CD4-positive, alpha-beta T cell treated with Interferon alpha-2 for 1 hour (primary cell): ENCODE measurements at places on chromosomes 3 and 15.

GRCh38 chr15:72797834-72798233 is 14.3 kb upstream of the ADPGK start:
- DNase-seq: no peak

DNA sequence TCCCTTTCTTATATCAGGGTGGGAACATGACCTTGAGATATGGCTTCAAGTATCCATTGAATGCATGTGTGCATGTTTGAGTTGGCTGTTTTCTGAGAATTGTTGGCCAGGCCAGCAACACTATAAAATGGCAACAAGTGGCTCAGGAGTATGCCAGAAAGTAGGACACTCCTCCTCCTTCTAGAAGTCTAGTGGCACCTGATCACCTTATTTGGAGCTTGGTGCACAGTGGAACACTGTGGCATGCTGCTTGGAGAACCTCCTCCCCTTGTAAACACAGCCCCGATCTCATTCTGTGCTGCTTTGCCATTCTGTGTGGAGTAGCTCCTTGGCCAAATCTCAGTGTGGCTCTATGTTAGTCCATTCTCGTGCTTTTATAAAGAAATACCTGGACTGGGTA is 114.8 kb upstream of the NDN start:
- no peak for DNase-seq

GRCh38 chr3:194828116-194828515 is 142.4 kb downstream of the FAM43A start:
- DNase-seq: no peak

DNA sequence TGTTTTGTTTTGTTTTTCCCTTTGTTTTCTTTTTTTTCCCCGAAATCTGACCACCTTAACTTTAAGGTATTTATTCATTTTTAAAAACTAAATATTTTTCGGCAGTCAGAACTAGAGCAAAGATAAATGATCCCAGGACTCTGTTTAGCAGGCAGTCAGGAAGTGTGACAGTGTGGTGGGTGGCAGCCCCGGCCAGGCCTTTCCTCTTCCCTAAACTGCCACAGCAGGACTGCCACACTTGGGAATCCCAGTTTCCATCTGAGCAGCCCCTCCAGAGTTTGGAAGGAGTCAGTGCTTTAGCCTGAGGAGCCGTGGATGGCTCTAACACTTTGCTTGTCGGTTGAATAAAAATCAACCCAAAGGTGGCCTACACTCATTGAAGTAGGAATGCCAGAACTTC is 6.9 kb downstream of the CCRL2 start:
- DNase-seq: no peak

DNA sequence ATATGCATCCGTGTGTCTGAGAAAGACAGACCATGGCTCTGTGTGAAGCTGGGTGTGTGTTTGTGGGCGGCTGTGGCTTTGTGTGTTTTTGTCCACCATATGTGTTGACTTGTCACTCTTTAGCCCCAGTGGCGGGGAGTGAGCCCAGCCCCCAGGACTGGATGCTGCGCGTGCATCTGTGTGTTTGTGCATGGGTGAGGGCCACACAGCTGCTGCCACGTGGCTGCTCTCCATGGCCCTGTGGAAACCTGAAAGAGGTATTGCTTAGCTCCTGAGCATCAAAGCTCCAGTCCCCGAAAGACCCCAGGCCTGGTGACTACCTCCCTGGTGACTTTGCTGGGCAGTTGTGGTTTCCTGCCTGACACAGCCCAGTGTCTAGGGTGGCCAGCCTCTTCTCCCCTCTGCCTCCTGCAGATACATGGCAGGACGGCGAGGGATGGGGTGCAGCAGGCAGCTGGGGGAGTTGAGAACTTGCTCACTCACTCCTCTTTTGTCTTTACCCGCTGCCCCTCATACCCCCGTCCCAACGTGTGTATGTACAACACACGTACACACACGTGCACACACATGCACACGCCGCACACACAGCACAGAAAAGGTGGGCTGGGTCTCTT is 6.5 kb downstream of the EPHB3 start:
- DNase-seq: no peak

- no peak for DNase-seq
These were observed 183.4 kb downstream of the NFKBIZ start for GRCh38 chr3:102032491-102033383.

DNA sequence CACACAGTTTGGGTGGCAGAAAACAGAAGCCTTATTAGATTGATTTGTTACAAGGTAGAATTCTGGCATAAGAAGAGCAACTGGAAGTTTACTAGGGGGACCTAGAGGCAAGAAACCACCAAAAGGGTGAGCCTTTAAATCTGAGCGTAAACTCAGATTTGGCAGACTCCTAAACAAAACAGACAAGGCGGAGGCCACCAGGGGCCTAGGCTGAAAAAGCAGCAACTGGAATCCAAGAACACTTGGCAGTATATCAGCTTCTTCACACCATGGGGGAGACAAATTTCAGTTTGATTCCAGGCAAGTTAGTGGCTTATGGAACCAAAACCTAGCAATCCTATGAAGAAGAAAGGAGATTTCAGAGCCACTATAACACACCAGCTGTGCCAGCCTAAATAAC is 220.0 kb downstream of the C3orf38 start:
- no peak for DNase-seq

DNA sequence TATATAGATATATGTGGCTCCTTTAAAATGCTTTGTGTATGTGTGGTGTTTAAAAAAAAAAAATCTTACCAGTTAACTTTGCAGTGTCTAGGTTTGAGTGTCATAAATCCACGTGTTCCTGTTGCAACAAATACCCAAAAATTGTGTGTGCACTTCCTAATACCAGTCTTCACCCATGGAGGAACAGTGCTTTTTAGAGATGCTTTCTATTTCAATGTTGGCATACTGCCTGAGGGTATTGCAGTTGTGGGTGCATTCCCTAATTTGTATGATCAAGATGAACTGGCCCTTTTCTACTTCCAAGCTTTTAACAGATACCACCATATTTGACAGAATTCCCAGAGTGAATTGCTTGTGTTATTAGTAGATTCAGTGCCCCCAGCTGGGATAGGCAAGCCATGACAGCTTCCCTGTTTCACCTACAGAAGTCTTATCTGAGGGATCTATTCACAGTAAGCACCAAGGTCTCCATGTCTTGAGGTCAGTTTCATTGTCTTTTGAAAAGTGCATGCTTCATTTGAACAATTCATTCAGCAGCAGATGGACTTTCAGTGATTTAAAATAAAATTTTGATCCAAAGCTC is 68.9 kb upstream of the GOLGA6B start:
- DNase-seq: no peak

DNA sequence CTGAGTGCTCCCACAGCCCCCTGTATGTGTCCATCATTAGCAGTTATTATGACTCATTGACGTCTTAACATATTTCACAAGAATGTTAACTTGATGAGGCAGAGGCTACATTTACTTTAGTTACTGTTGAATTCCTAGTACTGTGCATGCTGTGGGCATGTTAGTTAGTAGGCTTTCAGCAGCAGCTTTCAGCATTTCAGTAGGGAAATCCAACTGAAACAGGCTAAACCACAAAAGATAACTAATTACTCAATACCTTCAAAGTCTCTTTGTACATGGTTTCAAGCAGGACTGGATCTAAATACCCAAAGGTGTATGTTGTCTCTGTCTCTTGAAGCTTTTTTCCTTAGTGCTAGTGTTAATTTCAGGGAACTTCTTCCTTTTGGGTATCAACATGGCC is 229.9 kb upstream of the SUCLG2 start:
- no peak for DNase-seq

- no peak for DNase-seq
These were observed 93.4 kb downstream of the RBMS3 start for GRCh38 chr3:29374226-29374625.

DNA sequence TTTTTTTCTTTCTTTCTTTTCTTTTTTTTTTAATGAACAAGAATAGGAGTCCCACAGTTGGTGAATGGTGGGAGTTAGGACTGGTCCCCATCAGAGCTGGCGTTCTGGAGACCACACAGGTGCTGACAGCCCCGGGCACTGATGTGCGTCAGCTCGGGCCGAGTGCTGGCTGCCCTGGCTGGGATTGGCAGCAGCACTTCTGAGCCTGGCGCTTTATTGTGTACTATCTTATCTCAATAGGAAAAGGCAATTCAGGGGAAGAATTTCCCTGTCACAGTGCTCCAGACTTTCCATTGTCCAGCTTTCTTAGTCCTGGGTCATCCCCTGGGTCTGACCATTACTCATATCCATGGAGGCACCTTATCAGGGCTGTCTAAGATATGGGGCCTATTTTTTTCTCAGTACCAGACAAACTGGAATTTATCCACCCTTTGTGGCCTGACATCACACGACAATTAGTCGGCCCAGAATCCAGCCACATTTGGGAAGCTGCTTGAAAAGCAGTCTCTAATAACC is 54.1 kb downstream of the TMEM44 start:
- DNase-seq: no peak

GRCh38 chr3:151940481-151940880 is 67.0 kb downstream of the SUCNR1 start:
- DNase-seq: no peak

GRCh38 chr3:161161603-161162002 is 56.5 kb upstream of the B3GALNT1 start:
- no peak for DNase-seq

DNA sequence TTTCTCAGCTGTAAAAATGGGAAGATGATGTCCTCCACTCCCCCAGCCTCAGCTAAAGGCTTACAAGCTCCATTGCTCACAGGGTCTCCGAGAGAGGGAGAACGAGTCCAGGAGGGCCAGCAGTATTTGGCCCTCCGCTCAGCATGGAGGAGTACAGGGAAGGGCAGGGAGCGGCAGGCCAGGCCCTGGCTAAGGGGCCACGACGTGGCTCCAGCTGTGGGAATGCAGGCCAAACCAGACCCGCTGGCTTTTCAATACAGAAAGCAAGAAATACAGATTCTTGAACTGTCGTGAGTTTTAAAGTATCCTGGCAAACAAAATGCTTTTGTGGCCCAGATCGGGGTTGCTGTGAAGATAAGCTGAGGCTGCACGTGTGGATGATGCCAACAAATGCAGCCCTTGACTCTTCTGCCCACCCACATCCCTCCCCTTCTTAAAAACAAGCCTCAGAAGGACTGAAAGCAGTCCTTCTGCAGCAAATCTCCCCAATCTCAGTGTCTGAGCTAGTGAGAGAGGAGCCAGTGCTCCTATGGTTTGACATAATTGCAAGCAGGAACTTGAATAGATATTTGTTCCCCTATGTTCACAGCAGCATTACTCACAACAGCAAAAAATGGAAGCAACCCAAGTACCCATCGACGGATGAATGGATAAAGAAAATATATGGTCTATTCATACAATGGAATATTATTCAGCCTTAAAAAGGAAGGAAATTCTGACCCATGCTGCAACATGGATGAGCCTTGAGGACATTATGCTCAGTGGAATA is 18.5 kb upstream of the FBLN2 start:
- DNase-seq: no peak

DNA sequence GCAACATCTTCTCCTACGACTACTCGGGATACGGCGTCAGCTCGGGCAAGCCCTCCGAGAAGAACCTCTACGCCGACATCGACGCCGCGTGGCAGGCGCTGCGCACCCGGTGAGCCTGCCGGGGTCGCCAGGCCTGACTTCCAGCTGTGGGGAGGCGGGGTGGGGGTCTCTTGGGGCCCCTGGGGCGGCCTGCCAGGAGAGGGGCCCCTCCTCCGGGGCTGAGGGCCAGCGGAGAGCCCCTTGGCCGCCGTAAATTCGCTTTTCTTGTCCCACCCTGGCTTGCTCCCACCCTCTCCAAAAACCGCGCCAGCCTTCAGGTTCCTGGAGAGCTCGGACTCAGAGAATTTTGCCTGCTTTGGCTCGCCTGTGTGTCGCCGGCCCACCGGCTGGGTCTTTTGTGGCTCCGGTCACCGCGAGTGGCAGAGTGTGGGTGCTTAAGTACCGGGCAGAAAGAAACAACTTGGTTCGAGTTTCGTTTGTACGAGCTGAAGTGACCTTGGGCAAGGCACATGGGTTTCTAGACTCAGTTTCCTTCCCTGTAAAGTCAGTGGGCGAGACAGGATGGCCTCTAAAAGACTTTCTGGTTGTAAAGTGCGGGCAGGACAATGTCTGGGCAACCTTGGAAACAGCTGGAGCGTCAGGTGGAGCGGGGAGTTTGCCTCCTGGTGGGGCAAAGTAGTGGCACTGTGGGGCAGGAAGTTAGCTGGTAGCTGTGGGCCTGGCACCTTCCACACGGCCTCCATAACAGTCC is 976 bp downstream of the ABHD17C start:
- peak; percentile 31 for DNase-seq

GRCh38 chr15:101027920-101028319 is 108.8 kb downstream of the LRRK1 start:
- no peak for DNase-seq

DNA sequence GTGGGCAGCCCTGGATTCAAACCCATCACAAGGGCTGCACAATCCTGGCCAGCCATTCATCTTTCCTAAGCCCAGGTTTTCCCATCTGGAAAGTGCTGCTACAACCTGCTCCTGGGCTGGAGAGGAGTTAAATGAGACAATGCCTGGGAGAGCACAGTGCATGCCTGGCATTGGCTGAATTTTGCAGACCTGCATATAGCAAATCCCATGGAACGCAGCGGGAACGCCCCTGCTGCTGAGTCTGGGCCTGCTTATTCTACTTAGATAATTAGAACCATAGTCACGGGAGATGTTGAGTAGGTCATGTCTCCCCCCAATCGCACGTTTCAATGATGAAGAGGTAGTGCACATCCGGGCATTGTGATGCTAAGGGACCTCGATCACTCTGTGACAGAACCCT is 46.6 kb downstream of the ABTB1 start:
- no peak for DNase-seq

DNA sequence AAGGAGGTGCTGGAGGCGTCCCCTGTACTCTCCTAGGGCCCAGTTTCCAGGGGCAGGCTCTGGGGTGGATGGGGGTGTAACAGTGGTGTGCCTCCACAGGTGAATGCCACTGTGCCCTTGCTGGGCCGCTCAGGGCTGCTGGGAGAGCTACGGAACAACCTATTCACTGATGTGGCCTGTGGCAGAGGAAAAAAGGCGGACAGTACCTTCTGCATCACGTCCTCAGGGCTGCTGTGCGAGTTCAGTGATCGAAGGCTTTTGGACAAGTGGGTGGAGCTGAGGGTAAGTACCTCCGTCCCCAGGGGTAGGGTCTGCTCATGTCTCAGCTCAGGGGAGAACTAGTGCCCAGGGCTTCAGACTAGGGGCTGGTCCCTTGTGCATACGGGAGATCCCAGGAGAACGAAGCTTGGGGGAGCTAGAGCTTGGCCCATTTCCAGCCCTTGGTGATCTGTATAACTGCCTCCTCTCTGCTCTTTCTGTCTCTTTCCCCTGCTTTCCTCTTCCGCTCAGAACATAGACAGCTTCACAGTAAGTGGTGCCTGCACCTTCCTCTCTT is 15.0 kb upstream of the JMJD7 start:
- no peak for DNase-seq

- DNase-seq: no peak
These were observed 62.6 kb upstream of the SLC2A2 start for GRCh38 chr3:171088964-171089754.
